ENCODE measurements at places on chromosomes 4 and X.

DNA sequence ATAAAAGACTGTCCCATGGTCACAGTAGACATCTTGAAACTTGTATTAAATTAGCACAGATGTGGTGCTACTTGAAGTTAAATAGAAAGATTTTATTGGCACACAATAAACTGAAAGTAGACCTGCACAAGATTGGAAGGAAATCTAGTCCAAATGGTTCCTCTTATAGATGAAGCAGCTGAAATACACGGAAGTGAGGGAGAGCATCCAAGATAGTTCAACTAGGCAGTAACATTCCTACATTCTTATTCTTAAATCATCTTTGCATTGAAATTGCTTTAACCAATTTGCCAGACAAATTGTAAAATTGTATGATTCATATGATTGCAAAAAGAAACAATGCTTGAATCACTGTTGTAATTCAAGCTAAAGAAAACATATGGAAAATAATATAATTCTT lies 87.6 kb upstream of the VCX3B start:
- DNase-seq, result no peak

- no peak for DNase-seq
Observed at GRCh38 chr4:113157086-113157857, 107.8 kb downstream of the ANK2 start.

DNA sequence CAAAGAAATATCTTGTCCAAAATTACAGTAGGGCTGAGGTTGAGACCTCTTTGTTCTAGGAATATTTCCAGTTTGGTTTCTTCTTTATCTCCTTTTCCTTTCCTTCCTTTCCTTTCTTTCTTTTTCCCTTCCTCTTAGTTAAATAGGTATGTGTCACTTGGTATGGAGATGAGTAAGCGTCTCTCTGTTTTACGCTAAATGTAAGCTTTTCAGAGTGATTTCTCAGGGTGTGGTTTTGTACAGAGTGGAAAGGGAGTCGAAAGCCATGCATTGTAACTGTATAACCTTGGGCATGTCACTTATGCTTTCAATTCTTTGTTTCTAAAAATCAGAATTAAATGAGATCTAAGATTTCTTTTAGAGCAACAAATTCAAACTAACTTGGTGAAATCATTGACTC lies 54.8 kb downstream of the TLL1 start:
- no peak for DNase-seq

DNA sequence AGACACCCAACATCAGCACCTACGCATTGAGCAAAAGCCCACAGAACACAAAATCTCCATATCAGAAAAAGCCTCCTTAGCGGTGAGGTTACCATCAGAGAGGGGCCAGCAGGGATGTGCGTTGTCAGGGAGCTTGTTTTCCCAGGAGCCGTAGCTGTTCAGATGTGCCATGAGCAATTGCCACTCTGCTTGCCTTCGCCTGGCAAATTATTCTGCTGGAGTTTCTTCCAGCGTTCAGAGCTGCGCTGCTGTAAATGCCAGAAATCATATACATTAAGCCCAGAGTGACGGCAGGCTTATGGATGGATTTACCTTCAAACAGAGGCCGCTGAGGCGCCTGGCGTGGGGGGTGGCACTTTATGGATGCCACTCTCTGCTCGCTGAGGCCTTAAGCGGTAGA lies 632.3 kb downstream of the BCOR start:
- no peak for DNase-seq

GRCh38 chr4:138177278-138177968 lies 64.7 kb downstream of the SLC7A11 start:
- no peak for DNase-seq

- DNase-seq, result no peak
Observed at GRCh38 chr4:108432418-108432817, 188.0 kb upstream of the RPL34 start.

- DNase-seq, result no peak
Observed at GRCh38 chrX:130418740-130419139, 17.0 kb downstream of the RBMX2 start.

DNA sequence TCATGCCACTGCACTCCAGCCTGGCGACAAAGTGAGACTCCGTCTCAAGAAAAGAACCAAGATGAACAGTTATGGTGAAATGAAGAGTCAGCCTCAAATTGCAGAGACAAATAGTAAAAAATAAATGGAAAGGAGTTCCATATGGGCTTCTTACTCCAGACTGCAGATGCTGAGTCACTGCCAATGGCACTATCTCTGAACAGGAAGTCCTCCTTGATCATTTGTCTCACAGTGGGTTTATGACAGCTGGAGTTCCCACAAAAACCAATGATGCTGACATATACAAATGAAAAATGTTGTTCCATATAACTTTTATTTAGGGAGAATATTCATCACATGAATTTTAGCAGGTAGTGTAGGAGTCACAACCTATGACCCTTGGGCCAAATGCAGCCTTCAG lies 631.6 kb downstream of the PCDH18 start:
- DNase-seq, result no peak

- no peak for DNase-seq
Observed at GRCh38 chr4:39714166-39714565, 16.2 kb downstream of the UBE2K start.

DNA sequence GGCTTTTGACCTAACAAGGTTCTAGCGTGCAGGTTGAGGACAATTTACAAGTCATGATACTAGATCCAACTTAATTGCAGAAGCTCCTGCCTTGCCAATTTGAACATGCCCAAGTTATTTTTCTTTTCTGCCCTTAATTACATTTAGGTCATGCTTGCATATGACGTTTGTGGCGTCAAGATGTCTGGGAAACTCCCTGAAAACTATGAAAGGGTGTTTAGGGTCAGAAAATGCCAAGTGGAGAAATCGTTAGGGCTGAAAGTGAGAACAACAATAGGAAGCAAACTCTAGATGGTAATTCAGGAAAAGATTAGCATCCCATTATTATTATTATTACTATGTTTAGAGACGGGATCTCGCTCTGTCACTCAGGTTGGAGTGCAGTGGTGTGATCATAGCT lies 38.2 kb upstream of the PLAC8 start:
- DNase-seq, result no peak

DNA sequence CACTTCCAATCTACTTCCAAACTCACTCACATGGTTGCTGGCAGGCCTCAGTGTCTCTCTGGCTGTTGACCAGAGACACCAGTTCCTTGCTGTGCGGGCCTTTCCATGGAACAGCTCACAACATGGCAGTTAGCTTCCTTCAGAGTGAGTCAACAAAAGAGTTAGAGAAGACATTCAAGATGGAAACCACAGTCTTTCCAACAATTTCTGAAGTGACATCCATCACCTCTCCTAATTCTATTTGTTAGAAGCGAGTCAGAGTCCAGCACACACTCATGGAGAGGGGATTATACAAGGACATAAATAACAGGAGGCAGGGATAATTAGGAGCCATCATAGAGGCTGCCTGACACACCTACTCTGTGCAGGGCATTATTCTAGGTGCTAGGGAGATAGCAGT lies 62.5 kb upstream of the TMEM164 start:
- DNase-seq, result no peak

DNA sequence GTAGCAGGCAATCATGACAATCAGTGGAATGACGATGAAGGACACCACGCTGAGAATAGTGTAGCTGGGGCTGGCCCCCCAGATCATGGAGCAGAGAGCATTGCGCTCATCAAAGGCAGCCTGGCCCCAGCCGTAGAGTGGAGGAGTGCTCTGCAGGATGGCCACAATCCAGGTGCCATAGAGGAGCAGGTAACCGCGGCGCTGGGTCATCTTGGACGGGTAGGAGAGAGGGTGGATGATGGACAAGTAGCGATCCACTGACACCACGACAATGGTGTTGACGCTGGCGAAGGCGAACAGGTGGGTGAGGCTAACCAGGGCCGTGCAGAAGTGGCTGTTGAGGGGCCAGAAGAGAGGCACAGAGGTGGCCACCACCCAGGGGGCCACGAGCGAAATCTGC lies 2.8 kb downstream of the GPR101 start:
- no peak for DNase-seq

DNA sequence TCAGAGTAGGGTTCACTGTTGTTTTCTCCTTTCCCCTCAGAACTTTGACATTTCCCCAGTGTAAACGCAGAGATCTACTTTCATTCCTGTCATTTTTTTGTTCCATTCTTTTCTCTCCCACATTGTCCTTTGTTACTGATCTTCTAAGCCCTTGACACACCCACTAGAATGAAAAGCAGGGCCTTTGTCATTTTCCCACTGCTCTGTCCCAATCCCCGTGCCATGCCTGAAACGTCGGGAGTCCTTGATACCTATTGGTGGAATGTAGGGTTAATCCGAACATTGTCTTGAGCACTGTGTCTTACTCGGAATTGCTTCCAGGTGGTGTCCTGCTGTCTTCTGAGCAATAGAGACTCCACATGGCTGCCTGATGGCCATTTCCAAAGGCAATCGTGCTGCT lies 887.1 kb upstream of the FRG1 start:
- DNase-seq, result no peak

DNA sequence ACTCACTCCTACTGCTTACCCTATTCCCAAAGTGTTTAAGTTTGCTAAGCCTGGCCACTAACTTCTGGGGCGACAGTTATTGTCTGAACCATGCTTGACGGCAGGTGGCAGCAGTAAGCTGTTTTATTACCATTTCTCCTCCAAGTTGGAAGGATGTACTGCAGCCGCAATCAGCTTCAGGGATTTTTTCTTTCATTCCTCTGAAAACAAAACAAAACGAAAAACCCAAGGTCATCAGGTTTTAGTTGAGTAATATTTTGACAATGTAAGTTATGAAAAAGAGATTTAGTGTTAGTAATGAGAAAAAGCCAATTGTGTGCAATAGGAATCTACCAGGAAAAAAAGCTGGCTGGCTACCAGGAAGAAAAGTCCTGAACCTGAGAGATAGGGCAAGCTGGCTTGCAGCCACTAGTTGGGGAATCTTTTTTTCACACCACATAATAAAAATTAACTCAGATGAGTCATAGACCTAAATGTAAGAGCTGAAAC lies 13.2 kb upstream of the RAB9B start:
- DNase-seq, result peak; percentile 66

GRCh38 chr4:22707390-22707789 lies 14.7 kb downstream of the GBA3 start:
- no peak for DNase-seq

DNA sequence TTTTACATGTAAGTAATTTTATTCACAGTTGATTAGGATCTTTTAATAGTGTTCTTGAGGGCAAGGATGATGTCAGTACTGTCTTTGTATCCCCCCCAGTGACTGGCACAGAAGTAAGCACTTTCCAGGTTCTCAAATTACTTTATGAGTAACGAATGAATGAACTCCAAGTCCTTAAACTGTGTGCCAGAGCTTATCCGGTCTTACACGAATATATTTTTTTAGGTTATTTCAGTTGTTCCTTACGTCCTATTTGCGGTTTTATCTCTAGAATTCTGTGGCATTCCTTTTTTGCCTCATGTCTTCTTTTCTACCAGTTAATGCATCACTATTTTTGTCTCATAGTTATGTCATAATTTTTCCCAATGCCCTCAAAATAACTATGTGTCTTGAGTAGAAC lies 106.9 kb upstream of the MID1IP1 start:
- DNase-seq, result no peak

- no peak for DNase-seq
Observed at GRCh38 chr4:163988865-163989264, 494.4 kb downstream of the TMA16 start.

DNA sequence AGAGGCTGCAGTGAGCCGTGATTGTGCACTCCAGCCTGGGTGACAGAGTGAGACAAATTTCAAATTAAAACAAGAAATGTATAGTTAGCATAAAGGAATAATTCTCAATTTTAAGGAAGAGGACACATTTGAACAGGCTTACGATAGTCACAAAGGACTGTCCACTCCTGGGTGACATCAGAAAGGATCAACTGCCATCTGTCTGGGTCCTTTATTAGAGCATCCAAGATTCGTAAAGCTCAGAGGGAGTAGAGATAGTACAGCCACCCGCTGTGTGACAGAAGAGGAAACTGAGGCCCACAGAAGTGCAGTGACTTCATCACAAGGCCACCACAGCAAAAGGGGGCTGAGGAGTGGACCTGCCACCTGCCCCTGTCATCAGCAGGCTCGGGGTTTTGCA lies 149.3 kb upstream of the RBPJ start:
- no peak for DNase-seq

GRCh38 chr4:76784237-76784636 lies 113.7 kb downstream of the SOWAHB start:
- DNase-seq, result no peak

GRCh38 chr4:89915937-89916336 lies 21.3 kb downstream of the MMRN1 start:
- no peak for DNase-seq

DNA sequence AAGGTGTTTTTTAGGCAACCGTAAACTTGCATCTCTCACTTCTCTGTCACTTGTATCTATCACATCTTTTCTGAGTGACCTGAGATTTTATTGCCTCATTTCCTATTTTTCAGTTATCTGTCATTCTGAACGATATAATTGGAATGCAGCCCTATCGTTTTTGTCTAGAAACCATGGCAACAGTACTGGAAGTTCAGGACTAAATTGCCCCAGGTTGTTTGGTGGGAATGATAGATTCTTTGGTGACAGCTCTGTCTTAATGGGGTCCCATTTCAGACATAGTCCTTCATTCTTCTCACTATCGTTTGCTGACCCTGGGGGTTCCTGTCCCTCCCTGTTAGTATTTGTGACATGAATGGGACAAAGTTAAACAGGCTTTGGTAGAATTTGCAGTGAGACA lies 267.7 kb upstream of the GALNT7 start:
- no peak for DNase-seq

DNA sequence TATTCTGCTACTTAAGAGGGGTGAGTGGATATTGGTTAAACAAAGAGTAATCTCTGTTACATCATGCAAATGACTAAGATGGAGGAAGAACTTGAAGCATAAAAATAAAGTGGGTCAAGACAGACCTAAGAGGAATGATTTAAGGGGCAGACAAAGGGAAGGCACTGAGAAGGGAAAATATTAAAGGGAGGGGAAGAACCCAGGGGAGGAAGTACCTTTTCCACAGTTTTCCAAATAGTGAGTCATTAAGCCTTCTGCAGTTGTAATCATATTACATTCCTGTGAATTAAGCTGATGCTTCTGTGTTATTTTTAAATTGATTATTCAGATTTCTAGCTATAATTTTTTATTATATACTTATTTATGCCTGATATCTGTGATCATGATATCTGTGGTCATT lies 253.3 kb downstream of the CENPC start:
- no peak for DNase-seq

- DNase-seq, result no peak
Observed at GRCh38 chr4:32661229-32661628, 1941.1 kb downstream of the PCDH7 start.

- no peak for DNase-seq
Observed at GRCh38 chrX:118216087-118216486, 99.5 kb upstream of the KLHL13 start.

- DNase-seq, result no peak
Observed at GRCh38 chr4:161522031-161522430, 641.8 kb downstream of the FSTL5 start.

GRCh38 chr4:11497972-11498371 lies 69.3 kb upstream of the HS3ST1 start:
- DNase-seq, result no peak

DNA sequence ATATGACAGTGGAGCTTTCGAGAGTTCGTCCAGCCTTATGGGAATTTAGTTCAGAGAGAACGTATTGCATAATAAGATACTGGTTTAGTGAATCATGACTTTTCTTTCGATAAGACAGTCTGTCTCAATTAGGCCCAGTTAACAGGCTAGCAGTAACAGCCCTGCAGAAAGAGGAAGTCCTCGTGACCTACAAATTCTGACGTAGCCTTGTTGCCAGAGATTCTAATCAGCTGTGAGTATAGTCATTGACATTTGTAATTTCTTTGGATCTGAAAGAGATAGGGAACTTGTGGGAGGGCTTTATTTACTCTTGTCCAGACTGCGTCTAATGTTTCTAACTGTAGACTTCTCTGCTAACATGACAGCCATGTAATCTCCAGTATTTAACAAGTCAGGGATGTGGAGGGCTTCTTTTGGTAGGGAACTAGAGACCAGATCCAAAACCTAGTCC lies 15.8 kb downstream of the ART3 start:
- DNase-seq, result no peak

All from activated naive CD4-positive, alpha-beta T cell treated with anti-CD3 and anti-CD28 coated beads for 36 hours (primary cell).